ENCODE measurements at places on chromosomes 5 and 9.

DNA sequence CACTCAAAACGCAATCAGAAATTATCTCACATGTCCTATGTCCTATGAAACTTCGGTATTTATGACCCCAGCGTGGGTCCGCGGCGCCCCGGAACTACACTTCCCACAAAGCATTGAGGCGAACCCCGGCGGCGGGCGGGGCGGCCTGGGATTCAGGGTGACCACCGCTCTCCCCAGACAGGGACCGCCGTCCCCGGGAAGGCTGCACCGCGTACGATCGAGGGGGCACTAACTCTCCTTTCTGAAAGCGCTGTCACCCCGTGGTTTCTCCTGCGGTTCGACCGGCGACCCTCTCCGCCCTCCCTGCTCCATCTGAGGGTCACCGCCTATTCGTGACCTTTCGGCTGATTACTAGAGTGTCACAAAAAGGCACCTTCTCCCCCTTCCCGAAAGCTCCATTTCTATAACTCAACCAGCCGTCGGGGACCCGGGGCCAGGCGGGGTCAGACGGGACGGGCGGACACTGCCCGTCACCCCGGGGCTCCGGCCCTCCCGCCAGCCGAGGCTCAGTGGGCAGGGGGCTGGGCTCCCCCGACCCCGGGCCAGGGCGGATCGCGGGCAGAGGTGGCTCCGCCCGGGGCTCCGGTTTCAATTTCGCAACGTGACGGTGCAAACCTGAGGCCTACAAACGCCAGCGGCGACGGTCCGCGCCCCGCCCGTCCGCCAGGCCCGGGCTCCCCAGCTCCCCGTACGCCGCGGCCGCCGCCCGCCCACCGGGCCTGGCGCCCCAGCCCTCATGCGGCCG, 1.3 kb downstream of the ECPAS start:
- peak; percentile 67 for DNase-seq

DNA sequence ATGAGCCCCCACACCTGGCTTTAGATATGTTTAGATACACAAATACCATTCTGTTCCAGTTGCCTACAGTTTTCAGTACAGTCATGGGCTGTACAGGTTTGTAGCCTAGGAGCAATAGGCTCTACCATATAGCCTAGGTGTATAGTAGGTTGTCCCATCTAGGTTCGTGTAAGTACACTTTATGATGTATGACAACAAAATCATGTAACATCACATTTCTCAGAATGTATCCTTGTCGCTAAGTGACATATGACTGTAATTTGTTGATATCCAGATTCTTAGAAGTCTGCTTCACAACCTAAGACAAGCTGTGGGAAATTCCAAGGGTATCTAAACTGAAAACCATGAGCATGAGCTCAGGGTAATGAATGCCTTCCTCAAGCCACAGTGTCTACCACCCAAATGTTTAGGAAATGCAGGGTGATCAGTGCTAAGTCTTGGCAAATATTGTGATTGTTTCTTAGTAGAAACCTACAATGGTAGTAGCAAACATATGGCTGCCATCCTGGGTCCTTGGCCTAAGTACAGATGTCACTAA, 8.4 kb downstream of the ECM2 start:
- DNase-seq, result no peak

DNA sequence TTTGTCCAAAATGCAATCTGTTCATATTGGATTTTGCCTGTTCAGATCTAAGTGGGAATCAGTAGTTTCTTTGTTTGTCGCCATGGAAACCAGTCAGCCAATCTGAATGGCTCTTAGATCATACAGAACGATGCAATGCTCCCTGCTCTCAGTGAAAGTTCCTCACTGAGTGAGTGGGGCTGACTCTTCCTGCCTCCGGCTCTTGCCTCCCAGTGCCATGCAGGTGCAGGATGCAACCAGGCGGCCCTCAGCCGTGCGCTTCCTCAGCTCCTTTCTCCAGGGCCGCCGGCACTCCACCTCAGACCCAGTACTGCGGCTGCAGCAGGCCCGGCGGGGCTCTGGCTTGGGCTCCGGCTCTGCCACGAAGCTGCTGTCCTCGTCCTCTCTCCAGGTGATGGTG, at the start of gene PTPDC1:
Gene PTPDC1 (plus strand): TSS at position 151 of the 400 bp plus-strand sequence. CDS start 67 bp downstream, at position 218.
- DNase-seq, result peak; percentile 59

GRCh38 chr5:91469517-91470165, 86.5 kb upstream of the ARRDC3 start:
- DNase-seq, result peak; percentile 1

DNA sequence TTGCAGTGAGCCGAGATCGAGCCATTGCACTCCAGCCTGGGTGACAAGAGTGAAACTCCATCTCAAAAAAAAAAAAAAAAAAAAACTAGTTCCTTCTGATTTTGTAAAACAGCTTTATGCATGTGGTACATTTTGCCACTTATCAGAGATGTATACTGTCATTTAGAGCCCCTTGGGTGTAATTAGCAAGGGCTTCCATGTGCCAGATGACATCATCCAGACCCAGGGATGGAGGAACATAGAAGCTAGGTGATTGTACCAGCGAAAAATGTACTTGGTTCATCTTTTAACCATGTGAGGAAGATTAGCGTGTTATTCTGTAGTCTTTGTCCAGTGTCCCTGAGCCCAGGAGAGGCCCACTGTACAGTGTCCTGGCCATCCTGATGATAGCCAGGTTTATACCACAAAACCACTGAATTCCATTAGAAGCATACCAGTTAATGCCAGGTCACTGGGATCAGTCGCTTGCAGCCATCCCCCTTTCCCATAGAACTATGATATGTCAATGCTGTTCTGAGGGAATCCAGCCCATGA, 239.3 kb upstream of the SGCD start:
- no peak for DNase-seq

DNA sequence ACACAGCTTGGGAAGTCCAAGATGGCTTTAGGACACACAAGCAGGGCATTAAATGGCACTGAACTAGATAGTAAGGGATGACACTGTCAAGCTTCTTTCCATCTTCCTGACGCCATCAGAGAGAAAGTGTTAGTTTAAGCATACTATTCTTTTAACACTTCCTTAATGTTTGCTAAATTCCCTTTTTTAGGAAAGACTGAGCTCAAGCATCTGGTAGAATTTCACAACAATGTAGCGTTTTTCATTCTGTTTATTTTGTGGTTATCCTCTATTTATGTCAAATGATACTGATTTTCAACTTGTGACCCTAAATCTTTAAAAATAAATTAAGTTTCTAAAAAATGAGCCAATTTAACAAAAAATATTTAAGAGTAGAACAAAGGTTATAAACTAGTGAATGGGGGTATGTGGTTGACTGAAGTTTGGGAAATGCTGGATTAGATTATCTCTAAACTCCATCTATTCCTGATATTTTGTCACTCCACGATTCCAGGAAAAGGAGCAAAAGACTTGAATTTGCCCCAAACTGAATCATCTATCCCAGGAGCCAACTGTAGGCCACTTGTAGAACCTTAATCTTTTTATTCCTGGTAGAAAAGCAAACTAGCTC, 147.4 kb upstream of the KLF9 start:
- DNase-seq, result no peak

DNA sequence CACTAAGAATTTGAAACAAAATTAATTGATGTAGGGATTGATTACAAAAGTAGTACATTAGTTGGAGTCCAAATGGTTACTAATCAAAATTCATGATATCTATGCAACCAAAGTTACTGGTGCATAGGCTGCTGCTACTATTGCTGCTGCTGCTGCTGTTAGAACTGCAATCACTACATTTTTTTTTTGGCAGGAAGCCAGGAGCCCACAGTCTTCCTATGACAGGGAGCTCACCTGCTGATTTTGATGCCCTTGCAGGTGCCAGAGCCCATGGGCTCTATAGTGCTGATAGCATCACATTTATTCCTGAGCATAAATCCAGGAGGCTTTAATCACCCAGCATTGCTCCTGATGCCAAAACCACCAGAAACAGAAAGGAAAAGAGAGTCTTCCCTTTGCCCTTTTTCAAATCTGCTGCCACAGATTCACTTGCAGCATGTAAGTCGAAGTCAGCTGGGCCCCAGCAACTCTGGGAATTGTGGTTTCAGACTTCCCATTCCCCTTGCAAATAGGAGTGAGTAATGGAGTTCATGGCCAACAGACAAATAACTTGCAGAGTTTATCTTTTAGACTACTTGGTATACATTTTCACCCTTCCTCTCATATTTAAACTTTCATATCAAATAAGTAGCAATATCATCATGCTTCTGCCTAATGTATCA, 17.6 kb downstream of the SLCO6A1 start:
- no peak for DNase-seq

- DNase-seq, result no peak
Measured at GRCh38 chr9:86700629-86701028, 246.7 kb downstream of the GAS1 start.

All from anterior cingulate cortex (tissue), 58 donors.